ENCODE measurements at places on chromosomes 6 and 20.

DNA sequence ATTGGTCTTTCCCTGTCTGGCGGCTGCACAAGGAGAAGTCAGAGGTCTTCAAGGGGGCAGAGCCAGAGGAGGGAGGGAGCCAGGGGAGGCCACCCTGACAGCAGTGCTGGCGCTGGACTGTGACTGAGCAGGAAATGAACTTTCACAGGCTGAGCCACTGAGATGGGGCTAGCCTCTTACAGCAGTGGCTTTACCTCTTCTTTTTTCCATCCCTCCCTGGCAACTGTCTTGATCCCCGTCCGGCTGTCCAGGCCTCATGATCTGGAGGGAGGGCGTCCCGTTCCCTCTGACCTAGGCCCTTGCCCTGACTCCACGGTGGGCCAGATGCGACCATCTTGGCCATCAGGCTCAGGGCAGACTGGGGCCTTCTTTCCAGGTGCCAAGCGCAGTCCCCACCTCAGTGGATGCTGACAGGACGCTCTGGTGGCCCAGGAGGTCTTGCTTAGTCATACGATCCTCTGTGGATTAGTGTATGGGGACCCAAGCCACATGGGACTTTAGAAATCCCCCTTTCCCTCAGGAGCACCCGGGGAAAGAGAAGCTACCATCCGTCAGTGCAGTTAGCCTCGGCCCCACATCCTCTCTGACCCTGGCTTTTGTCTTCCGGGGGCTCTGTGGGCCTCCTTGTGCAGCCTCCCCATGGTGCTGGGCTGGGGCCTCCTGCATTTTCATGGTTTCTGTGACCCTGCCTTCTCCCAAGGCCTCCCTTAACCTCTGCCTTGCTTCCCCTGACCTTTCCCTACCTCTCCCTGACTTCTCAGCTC, 57.4 kb upstream of the CCDC167 start:
- DNase-seq, result no peak

- DNase-seq, result no peak
Observed at GRCh38 chr6:1525364-1526038, 84.2 kb upstream of the FOXC1 start.

GRCh38 chr6:102137859-102138258, 744.4 kb downstream of the GRIK2 start:
- no peak for DNase-seq

DNA sequence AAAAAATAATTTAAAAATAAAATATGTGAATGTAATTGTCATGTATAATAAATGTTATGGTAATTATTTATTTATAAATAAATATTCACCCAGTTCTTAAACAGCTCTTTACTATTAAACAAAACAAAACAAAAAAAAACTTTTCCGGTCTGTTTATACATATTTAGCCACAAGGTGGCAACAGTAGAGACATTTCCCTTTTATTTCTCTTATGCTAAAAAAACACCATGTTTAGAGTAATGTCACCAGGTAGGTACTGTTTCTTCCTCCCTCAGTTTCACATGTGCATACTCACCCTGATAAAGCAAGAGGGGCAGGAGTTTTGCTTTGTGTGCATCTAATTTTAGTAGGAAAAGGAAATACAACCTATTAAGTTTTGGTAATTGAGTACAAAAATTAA, 610.4 kb upstream of the IMPG1 start:
- no peak for DNase-seq

DNA sequence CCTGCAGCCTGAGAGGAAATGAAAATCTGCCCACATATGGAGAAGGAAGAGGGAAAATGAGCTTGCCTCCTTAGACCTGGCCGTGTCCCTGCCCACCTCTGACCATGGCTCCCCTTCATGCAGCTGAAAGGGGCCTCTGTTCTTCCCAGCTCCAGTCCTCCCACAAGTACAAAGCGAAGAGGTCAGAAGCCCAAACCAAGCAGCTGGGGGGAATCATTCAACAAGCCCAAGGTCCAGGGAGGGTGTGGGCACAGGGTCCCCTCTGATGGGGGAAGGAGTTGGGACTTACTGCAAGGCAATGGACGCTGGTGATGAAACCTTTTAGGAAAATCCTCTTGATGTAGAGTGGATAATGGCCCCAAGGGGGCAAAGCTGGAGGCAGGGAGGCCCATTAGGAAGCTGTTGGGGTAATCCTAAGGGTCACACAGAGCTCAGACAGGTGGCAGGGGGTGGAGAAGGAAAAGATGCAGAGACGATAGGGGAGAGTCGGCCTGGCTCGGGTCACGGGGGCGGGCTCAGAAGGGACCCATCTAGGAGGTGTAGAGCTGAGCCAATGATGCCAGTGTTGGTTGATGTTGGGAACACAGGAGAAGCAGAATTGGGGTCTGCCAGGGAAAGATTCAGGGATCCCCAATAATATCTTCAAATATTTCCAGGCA, 16.1 kb upstream of the GRM4 start:
- DNase-seq, result no peak

- no peak for DNase-seq
Observed at GRCh38 chr6:98824162-98824901, 10.0 kb upstream of the POU3F2 start.

- no peak for DNase-seq
Observed at GRCh38 chr6:148265054-148265453, 77.6 kb upstream of the SASH1 start.

GRCh38 chr6:48068278-48069251, 42.4 kb downstream of the PTCHD4 start:
- no peak for DNase-seq

DNA sequence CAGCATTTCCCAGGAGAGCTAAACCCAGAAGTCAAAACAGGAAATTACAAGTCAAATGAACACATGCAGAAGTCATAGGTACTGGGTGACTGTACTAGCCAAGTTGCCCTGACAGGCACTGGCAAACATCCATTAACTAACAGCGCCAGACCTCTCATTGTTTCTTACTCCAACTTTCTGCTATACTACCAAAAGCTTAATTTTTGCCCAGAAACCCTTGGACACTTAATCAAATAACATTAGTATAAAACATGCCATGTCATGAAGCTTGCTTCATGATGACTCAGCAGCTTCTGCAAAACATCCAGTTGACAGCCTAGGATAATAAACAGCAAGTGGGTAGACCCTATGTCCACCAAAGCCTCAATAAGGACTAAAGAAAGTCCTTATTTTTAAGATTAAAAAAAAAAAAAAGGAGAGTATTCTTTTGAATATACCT, 3.5 kb downstream of the NUP153 start:
- no peak for DNase-seq

GRCh38 chr6:125022391-125022989, 60.3 kb downstream of the RNF217 start:
- DNase-seq, result no peak

Data from SK-N-MC (cell line).